OCI-LY7 (cell line): ENCODE measurements at places on chromosomes 6 and 20.
A peak's percentile ranks its signal among the peaks of the same experiment; 100 is the strongest.

GRCh38 chr6:21764989-21765388 is 171.4 kb downstream of the SOX4 start:
- no peak for DNase-seq

DNA sequence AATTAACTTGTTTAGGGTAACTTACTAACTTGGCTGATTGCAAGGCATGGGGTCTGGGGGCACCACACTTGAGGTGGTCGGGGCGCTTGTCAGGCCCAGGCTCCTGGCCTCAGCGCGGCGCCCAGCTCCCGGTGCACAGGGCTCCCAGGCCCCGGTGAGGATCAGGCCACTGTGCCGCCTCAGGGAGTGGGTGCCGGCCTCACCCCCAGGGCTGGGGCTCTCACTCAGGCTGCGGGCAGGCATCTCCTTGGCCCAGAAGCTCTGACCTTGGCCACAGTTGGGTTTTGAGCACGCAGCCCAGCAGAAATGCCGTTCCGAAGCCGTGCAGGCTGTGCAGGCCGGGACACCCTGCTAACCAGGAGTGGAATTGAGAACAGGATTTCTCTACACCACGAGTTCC is 37.8 kb upstream of the BHLHE23 start:
- no peak for DNase-seq

- no peak for DNase-seq
These were observed 21.2 kb upstream of the BTN1A1 start for GRCh38 chr6:26478985-26479278.

GRCh38 chr6:117861545-117861944 is 45.5 kb upstream of the SLC35F1 start:
- no peak for DNase-seq

DNA sequence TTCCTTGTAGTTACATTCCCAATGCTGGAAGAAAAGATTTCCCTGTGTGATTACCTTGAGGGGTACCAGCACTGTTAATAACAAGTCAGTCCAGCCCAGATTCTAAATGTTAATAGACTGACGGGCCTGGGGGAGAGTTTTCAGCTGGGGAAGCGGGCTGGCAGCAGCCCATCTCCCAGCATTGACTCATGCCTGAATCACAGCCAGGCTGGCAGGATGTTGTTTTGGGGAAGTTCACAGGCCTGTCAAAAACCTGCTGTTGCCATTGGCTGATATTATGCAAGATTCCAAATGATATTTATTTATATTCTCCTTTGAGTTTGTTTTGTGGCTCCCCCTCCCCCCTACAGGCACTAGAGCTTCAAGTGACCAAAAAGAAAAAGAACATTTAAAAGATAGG is 213.9 kb upstream of the CNR1 start:
- no peak for DNase-seq

DNA sequence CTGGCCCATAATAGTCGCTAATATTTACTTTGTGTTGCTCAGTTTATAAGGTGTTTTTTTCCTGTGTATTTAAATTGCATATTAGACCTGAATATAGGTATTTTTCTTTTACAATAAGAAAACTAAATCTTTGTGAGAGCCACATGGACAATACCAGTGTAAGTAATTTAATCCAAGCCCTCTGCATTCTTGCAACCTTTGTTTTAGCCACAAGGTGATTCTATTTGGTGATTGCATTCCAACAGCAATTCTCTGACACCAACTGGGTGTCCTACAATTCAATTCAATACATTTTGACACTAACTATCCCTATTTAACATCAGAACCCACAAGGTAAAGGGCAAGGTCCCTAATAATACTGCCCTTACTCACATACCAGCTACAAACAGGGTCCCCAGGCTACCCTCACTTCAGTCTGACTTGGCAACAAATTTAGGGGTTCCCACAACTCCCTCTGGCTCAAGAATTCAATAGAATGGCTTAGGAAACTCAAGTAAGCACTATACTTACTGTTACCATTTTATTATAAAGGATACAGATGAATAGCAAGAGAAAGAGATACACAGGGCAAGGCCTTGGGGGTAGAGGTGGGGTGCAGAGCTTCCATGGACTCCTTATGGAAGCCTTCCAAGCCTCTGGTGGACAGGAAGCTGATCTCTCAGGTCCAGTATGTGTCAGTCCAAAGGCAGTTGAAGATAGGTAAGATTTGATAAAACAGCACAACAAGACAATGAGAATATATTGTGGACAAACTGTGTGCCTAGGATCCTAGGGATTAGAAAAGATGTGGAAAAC is 169.3 kb downstream of the CD83 start:
- DNase-seq, result no peak

DNA sequence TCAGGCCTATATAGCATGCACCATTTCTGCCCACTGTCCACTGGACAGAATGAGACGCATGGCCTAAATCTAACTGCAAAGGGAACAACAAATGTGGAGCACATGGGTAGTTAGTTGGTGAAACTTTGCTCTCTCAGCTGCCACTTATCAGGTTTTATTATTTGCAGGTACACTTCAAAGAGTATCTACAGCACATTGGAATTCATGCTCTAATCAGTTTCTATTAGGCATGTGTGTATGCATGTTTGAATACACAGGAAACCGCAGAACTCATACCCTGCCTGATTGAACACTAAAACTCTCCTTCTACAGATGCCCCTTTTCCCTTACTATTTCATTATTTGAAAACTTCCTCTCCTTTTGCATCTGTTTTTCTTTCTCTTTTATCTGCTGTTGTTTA is 97.4 kb upstream of the HSF2 start:
- DNase-seq, result no peak

DNA sequence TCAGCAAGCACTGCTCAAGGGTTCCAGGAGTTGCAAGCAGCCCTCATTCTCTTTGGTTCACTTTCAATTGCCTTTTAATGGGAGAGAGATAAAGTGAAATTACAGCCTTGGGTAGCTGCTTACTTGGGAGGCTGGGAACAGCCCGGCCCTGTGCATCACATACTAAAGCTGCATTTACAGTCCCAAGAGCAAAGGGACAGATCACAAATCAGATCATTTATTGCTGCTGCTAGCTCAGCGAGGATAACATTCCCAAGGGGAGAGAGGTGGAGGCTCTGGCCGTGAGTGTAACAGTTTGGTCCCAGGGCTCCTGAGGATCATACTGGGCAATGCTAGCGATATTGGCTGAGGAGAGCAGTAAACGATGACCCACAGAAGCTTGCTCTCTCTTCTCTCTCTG is 133.1 kb downstream of the CDH26 start:
- DNase-seq, result no peak

GRCh38 chr6:69038841-69039240 is 403.8 kb downstream of the ADGRB3 start:
- DNase-seq, result no peak

GRCh38 chr6:166556863-166557322 is 29.6 kb downstream of the RAMACL start:
- DNase-seq, result no peak

- DNase-seq, result peak; percentile 1
These were observed 5.2 kb upstream of the BPIFA2 start for GRCh38 chr20:33162753-33163152.

DNA sequence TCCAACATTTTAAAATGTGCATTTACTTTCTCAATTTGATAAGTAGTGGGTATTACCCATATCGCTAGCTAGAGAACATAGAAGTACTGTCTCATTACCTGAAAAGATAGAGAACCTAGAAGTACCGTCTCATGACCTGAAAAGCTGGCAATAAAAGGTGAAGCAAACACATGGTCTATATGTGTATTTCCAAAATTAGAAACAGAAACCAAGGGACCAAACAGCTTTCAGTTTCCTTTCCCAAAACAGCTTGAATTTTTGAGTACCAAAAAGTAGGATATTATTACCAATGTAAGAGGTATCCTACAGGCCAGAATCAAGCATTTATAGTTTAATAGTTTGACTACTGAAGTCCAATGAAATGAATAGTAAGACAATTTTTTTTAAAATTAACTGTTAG is 77.2 kb downstream of the KIF13A start:
- DNase-seq, result no peak

DNA sequence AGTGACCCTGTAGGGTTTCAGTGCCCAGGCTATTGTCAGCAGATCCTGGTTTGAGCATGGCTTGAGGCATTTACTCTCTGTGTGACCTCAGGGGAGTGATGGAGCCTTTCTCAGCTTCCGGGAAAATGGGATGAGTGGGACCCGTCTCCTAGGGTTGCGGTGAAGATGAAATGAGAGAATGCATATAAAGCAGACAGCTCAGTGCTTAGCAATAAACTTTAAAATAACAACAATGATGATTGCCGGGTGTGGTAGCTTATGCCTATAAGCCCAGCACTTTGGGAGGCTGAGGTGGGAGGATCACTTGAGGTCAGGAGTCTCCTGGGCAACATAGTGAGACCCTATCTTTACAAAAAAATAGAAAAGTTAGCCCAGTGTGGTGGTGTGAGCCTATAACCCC is 106.0 kb upstream of the MTHFD1L start:
- no peak for DNase-seq

GRCh38 chr6:39421383-39422225 is 99.1 kb upstream of the KCNK16 start:
- DNase-seq, result no peak

- no peak for DNase-seq
These were observed 99.3 kb upstream of the ARMC2 start for GRCh38 chr6:108748959-108749358.

- DNase-seq, result no peak
These were observed 329.6 kb downstream of the GJA1 start for GRCh38 chr6:121765060-121765459.

DNA sequence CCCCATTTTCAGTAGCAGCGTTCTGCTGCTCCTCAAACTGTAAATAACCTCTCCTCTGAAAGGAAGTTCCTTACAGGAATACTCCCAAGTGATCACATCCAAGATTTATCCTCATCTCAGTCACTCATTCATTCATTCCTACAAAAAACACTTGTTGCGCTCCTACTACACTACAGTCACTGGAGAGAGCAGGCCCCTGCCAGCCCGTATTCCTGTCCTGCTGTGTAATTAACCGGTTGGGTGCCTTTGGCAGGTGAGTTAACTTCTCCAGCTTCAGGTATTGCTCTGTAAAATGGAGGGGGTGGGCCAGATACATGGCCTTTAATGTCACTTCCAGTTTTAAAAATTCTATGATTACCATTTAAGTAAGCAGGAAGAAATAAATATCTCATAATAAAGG is 15.0 kb upstream of the ZBTB24 start:
- DNase-seq, result no peak

GRCh38 chr6:145815309-145816274 is 997 bp upstream of the FBXO30 start:
- peak; percentile 39 for DNase-seq

- peak; percentile 82 for DNase-seq
These were observed 9.0 kb downstream of the ATF6B start for GRCh38 chr6:32118782-32119628.

DNA sequence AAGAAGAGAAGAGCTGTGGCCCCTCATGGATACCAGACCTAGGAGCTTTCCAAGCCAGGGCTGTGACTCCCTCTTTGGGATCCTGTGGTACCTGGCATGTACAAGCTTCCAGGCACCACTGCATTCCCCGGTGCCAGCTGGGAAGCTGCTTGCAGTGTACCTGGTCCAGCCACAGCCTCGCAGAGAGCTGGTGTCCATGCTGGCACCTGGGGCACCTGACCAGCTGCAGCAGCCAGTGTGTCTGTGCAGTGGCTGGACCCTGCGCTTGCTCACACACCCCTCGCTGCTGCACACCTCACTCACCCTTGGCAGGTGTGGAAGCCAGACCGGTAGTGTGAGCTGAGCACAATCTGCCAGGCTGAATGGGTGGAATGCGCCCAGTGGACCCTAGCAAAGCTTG is 190.9 kb upstream of the MAN1A1 start:
- DNase-seq, result no peak

GRCh38 chr6:57024775-57025174 is 21.7 kb upstream of the KIAA1586 start:
- no peak for DNase-seq

- DNase-seq, result no peak
These were observed 14.8 kb upstream of the VNN1 start for GRCh38 chr6:132728616-132729015.

DNA sequence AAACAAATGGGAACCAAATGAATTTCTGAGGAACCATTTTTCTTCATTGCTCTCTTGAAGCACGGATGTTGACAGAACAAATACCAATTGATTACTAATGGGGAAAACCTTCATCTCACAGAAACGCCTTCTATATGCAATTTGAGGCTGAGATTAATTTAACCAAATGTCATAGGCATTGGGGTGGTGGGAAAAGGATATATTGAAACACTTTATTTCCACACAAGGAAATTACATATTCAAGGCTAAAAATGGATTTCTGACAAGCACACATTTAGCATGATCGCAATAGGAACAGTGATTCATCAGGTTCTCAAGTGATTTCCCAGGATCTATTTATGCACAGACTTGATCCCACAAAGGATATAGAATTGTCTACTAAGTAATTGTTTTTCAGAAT is 88.9 kb downstream of the COL12A1 start:
- DNase-seq, result no peak

GRCh38 chr6:22026164-22026678 is 270.6 kb downstream of the PRL start:
- no peak for DNase-seq

DNA sequence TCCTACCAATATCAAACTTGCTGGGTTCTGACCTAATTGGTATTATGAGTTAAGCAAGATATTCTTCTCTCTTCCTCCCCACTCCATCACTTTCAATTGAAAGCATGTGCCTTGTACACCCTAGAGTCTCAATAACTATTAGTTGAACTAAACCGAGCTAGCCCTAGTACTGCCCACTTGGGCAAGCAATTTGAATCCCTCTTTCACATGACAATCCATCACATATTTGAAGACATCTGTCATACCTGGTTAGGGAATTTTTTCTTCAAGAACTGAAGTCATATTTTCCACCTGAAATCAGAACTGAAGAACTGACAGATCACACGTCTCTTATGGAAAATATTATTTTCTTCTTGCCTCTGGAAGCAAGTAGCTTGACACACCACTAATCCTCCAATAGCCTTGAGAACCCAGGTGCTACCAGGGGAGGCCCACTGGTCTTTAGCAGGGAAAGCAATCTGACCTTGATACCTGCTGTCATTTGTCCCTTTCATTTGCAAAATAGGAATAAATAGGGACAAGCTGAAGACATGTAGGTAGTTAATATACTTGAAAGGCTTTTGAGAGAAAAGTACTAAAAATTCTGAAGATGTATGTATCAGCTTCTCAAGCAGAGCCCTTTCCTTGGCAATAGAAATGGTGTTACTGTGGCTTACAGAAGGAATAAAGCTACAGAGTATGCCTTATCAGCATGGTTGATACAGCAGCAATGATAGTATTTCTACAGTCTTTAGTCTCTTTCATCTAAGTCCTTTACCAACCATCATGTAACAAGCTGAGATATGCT is 71.4 kb downstream of the GJA10 start:
- no peak for DNase-seq

DNA sequence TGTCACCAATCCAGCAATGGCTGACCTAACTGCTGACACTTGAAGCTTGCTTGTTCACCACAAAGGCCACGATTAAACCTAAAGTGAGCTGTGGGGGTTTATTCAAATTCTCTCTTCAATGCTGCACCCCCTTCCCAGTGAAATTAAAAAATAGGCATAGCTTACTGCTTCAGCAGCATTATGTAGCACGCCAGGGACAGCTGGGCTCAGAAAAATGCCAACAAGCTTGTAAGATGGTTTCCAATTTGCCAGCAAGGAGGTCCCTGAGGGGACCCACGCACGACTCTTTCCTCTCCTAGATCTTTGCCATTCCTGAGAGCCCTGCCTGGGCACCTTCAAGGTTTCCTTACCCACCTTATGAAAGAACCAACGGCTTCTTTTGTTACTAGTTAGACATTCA is 113.5 kb upstream of the CDH4 start:
- DNase-seq, result no peak

GRCh38 chr20:17836303-17836861 is 132.2 kb downstream of the SNX5 start:
- DNase-seq, result no peak

- no peak for DNase-seq
These were observed 148.9 kb downstream of the KHDC1L start for GRCh38 chr6:73076211-73076954.
